ENCODE measurements at places on chromosomes 1 and 21. TPM values are rescaled to one million over a fixed set of nuclear protein-coding genes. Genes with fewer than 3 reads are reported as not detected.
A peak's percentile ranks its signal among the peaks of the same experiment; 100 is the strongest.

DNA sequence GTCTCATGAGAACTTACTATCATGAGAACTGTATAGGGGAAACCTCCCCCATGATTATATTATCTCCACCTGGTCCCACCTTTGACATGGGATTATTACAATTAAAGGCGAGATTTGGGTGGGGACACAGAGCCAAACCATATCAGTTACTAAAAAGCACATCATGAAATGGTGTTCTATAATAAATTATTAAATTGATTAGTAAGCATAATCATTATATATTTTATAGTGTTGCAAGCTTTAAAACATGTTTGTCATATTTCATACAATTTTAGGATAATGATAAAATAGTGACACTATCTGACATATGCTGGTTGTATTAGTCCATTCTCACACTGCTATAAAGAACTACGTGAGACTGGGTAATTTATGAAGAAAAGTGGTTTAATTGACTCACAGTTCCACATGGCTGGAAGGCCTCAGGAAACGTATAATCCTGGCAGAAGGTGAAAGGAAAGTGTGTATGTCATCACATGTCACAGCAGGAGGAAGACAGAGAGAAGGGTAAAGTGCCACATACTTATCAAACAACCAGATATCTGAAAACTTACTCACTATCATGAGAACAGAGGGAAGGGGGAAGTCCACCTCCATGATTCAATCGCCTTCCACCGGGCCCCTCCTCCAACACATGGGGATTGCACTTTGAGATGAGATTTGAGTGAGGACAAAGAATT lies 539.2 kb upstream of the OLFM3 start:
- no peak overlapping the region for H3K27ac ChIP-seq
- no peak for DNase-seq

SPRR3 gene
- total RNA-seq: not detected

VAMP4 gene
- total RNA-seq: 7.7 TPM

PGBD5 gene
- not detected for total RNA-seq

LRP8 gene
- total RNA-seq: 76.8 TPM

PLPPR5 gene
- not detected for total RNA-seq

TAF12 gene
- total RNA-seq: 31.7 TPM

GRCh38 chr1:172674831-172675613 lies 16.1 kb downstream of the FASLG start:
- peaks cover 22% of the 10 kb centered on the region for H3K36me3 ChIP-seq
- DNase-seq: peak; percentile 70
- peak overlapping the region; percentile 34 for H3K4me3 ChIP-seq
- H3K27me3 ChIP-seq: no peaks in the 10 kb centered on the region

GRCh38 chr1:5779608-5780323 lies 212.5 kb downstream of the NPHP4 start:
- no peak for DNase-seq
- H3K27me3 ChIP-seq: no peaks in the 10 kb centered on the region
- H3K4me1 ChIP-seq: no peaks in the 10 kb centered on the region
- H3K27ac ChIP-seq: no peak overlapping the region
- no peak overlapping the region for H3K4me3 ChIP-seq

DNA sequence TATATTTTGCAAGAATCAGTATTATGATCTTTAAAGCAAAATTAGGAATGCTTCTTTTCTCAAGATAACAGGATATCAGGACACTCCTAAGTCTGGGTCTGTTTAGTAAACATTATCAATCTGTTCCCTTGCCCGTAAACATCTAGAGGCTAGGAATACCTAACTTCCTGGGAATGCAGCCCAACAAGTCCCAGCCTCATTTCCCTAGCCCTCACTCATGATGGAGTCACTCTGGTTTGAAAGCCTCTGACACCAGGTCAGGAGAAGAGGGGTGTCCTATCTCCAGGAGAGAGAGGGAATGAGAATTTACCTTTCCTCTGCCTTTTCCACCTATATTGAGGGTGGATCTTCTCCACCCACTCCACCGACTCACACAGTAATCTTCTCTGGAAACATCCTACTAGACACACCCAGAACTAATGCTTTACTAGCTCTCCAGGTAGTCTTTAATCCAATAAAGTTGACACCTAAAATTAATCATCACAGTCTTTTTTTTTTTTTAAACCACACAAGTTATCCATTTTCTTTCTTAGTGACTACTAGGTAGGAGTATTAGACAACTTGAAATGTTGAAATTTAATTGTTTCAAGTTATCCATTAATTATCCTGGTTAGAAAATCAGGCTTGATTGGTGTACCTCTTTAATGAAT lies 659.3 kb downstream of the USP25 start:
- H3K27me3 ChIP-seq: no peaks in the 10 kb centered on the region
- H3K4me1 ChIP-seq: no peaks in the 10 kb centered on the region

DNA sequence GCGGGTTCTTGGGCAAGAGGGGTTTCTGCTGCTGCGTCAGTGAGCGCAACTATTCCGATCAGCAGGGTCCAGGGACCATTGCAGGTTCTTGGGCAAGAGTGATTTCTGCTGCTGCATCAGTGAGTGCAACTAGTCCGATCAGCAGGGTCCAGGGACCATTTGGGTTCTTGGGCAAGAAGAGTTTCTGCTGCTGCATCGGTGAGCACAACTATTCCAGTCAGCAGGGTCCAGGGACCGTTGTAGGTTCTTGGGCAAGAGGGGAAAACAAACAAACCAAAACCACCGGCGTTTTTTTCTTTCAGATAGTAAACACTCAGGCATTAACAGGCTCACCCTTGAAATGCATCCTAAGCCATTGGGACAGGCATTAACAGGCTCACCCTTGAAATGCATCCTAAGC lies 32.6 kb downstream of the SPATA6 start:
- DNase-seq: no peak
- H3K36me3 ChIP-seq: no peaks in the 10 kb centered on the region
- no peak overlapping the region for H3K27ac ChIP-seq
- no peak overlapping the region for H3K4me3 ChIP-seq

GRCh38 chr1:228143480-228144192 lies 3.6 kb downstream of the GUK1 start:
- peaks cover 25% of the 10 kb centered on the region for H3K36me3 ChIP-seq
- peaks cover 26% of the 10 kb centered on the region for H3K4me1 ChIP-seq
- H3K4me3 ChIP-seq: peak overlapping the region; percentile 98
- peak overlapping the region; percentile 69 for H3K27ac ChIP-seq

DNA sequence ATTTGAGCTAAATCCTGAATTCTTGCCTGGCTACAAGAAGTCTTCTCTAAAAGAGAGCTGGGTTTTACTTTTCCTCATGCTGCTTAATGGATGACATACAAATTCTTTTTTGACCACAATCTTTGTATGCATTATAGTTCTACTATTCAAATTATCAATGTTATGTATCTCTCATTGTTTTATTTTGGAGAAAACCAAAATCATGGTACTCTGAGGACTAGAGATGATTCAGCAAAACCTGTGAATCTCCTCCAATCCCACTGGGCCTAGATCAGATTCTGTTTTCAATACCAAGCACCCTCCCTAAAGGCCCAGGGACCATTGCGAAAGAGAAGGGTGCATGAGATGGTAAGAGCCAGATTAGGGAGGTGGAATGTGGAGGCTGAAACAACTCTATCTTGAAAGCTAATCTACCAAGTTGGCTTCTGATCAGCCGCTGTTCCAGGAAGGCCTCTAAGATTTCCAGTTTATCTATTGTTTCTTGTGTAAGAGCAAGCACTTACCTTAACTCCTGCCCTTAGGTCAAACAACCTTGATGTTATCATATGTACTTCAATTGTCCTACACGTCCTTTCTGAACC lies 547.2 kb downstream of the PLPP3 start:
- no peak overlapping the region for H3K4me3 ChIP-seq
- no peaks in the 10 kb centered on the region for H3K36me3 ChIP-seq
- DNase-seq: no peak
- no peak overlapping the region for H3K27ac ChIP-seq

DNA sequence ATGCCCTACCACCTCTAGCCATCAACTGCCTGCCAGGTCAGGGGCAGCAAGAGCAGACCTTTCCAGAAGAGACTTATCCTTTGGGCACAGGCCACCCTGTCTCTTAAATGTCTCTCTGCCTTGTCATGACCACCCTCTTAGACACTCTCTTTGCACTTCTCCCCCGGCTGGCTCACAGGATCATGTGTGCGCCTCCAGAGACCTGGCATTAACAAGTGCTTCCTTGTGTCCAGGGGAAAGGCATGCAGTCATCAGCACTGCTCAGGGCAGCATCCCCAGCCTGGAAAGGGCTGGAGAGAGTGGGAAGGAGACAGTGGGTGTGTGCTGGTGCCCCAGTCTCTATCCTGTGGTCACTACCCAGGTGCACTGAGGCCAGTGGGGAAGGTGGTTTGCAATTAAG lies 85.2 kb upstream of the TLR5 start:
- H3K36me3 ChIP-seq: no peaks in the 10 kb centered on the region
- DNase-seq: no peak
- H3K4me1 ChIP-seq: peaks cover 9% of the 10 kb centered on the region
- no peak overlapping the region for H3K4me3 ChIP-seq
- H3K27ac ChIP-seq: no peak overlapping the region
- H3K27me3 ChIP-seq: no peaks in the 10 kb centered on the region
